Endothelial cell (in vitro differentiated cells): ENCODE measurements at places on chromosomes 1 and 21. TPM values are rescaled to one million over a fixed set of nuclear protein-coding genes. Genes with fewer than 3 reads are reported as not detected.

DNA sequence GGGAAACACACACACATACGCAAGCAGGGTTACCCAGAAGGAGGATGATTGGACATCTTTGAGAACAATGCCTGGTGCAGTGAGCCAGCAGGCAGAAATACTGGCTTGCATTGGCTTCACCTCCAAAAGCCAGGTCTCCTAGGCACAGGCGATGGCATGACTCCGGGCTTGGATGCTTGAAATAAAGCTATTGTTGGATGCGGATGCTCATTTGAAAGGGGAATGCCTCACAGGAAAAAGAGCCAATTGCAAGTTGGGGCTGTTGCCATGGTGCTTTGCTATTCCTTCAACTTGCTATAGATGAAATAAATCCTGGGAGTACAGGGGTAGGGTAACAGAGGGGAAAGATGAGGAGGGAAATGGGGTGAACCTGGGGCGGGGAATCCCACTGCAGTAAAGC lies 180.7 kb upstream of the SGIP1 start:
- H3K4me3 ChIP-seq, result peak overlapping the region; percentile 17
- peaks cover 11% of the 10 kb centered on the region for H3K36me3 ChIP-seq
- peak overlapping the region; percentile 99 for H3K27ac ChIP-seq
- DNase-seq, result peak; percentile 23

- no peaks in the 10 kb centered on the region for H3K36me3 ChIP-seq
- H3K27me3 ChIP-seq, result no peaks in the 10 kb centered on the region
- no peak overlapping the region for H3K4me3 ChIP-seq
Observed at GRCh38 chr21:35606146-35606545, 454.2 kb downstream of the SETD4 start.

GRCh38 chr1:230222678-230223077 lies 155.6 kb downstream of the GALNT2 start:
- H3K4me1 ChIP-seq, result peaks cover 12% of the 10 kb centered on the region
- peaks cover 3% of the 10 kb centered on the region for H3K27me3 ChIP-seq
- H3K4me3 ChIP-seq, result no peak overlapping the region
- H3K36me3 ChIP-seq, result no peaks in the 10 kb centered on the region
- DNase-seq, result no peak

- H3K4me3 ChIP-seq, result no peak overlapping the region
- peaks cover 22% of the 10 kb centered on the region for H3K36me3 ChIP-seq
- peaks cover 3% of the 10 kb centered on the region for H3K27me3 ChIP-seq
- no peak overlapping the region for H3K27ac ChIP-seq
Observed at GRCh38 chr1:228256626-228257375, 49.0 kb downstream of the OBSCN start.

- peak overlapping the region; percentile 74 for H3K4me3 ChIP-seq
- peak; percentile 34 for DNase-seq
- peaks cover 43% of the 10 kb centered on the region for H3K4me1 ChIP-seq
- peaks cover 10% of the 10 kb centered on the region for H3K27me3 ChIP-seq
Observed at GRCh38 chr1:154327466-154328317, 2.4 kb downstream of the ATP8B2 start.

PRAMEF17 gene
- total RNA-seq, result not detected

DNA sequence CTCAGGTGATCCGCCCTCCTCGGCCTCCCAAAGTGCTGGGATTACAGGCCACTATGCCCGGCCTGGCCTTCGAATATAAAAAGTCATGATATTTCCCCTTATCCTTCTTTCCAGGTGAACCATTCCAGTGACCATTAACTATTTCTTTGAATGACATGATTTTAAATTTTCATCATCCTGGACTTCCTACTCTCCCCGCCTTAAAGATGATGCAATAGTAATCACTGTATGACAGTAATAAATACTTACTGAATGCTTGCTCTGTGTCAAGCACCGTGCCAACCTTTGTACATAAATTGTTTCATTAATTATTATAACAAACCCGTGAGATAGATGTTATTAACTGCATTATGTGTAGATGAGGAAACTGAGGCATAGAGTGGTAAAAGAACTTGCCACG lies 19.9 kb upstream of the ATP1A1 start:
- peaks cover 4% of the 10 kb centered on the region for H3K4me1 ChIP-seq
- peaks cover 1% of the 10 kb centered on the region for H3K27me3 ChIP-seq
- DNase-seq, result no peak
- no peak overlapping the region for H3K4me3 ChIP-seq

ERRFI1 gene
- 16.5 TPM for total RNA-seq

GSTM3 gene
- 6.9 TPM for total RNA-seq

DNA sequence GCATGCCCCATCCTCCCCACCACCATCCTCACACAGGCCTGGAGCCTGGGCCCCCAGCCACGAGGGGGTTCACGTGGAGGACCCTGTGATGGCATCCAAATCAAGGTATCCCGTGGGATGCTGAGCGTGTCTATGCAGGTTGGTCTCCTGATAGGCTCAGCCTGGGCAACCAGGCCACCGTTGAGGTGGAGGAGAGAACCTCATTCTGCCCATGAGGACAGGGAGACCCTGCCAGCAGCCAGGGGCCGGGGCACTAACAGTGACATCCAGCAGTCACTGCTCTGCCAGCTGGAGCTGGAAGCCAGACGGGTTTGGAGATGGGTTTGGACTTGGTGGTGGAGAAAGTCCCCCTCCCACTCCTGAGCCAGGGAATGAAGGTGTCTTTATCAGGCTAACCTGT lies 582.8 kb downstream of the MATN1 start:
- no peak for DNase-seq
- no peaks in the 10 kb centered on the region for H3K27me3 ChIP-seq
- no peak overlapping the region for H3K4me3 ChIP-seq
- H3K27ac ChIP-seq, result no peak overlapping the region

UBXN10 gene
- total RNA-seq, result 0.13 TPM

DMBX1 gene
- not detected for total RNA-seq

GRCh38 chr1:244968881-244969280 lies 104.5 kb upstream of the HNRNPU start:
- peak overlapping the region; percentile 94 for H3K4me3 ChIP-seq
- no peak for DNase-seq
- peak overlapping the region; percentile 99 for H3K27ac ChIP-seq
- H3K4me1 ChIP-seq, result peaks cover 34% of the 10 kb centered on the region

VSIG8 gene
- total RNA-seq, result not detected

- no peak overlapping the region for H3K27ac ChIP-seq
- no peaks in the 10 kb centered on the region for H3K36me3 ChIP-seq
- peaks cover 23% of the 10 kb centered on the region for H3K4me1 ChIP-seq
Observed at GRCh38 chr1:221760911-221761310, 19.0 kb upstream of the DUSP10 start.

GRCh38 chr1:82858031-82858430 lies 1057.3 kb downstream of the ADGRL2 start:
- no peak for DNase-seq
- H3K4me1 ChIP-seq, result peaks cover 9% of the 10 kb centered on the region
- no peak overlapping the region for H3K4me3 ChIP-seq

MCOLN3 gene
- 0.90 TPM for total RNA-seq

GRCh38 chr1:8461351-8462110 lies 143.6 kb downstream of the SLC45A1 start:
- H3K4me3 ChIP-seq, result no peak overlapping the region
- H3K36me3 ChIP-seq, result peaks cover 2% of the 10 kb centered on the region
- H3K27ac ChIP-seq, result peak overlapping the region; percentile 92
- peaks cover 78% of the 10 kb centered on the region for H3K4me1 ChIP-seq
- peaks cover 4% of the 10 kb centered on the region for H3K27me3 ChIP-seq

ZNF687 gene
- total RNA-seq, result 29.9 TPM

FABP3 gene
- total RNA-seq, result 1.1 TPM

ADAM30 gene
- not detected for total RNA-seq

GRCh38 chr1:94535095-94535494 lies 6.5 kb downstream of the F3 start:
- DNase-seq, result no peak
- H3K4me3 ChIP-seq, result no peak overlapping the region
- peaks cover 1% of the 10 kb centered on the region for H3K27me3 ChIP-seq
- no peaks in the 10 kb centered on the region for H3K4me1 ChIP-seq
- H3K27ac ChIP-seq, result no peak overlapping the region

DNA sequence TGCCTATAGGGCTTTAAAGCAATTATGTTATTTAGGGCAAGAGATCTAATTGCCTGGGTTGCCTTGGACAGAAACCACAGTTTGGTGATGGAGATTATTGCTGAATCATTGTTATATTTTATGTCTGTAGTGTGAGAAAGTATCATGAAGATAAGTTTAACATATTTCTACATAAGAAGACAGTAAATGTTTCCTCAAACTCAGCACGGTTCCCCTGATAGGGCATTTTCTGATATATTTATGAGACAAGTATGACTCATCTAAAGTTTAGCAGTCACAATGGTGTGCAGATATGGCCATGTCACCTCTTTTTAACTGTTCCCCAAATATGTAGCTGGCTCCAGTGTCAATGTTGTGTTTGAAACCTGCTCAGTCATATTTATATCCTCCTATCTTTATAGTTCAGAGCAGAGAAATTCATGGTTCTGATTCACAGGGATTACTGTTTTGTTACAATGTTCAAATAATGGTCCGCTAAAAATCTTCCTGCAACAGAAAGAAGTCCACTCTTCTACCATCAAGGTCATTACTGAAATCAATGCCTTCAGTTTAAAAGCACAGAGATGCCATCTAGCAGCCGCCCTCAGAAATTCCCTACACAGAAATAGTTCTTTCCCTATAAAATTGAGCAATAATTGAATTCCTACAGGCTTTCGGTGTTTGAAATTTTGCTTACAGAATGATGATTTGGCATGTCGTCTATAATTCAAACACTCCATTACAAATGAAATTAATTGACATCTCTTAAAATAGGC lies 3.7 kb downstream of the OLFM3 start:
- H3K36me3 ChIP-seq, result no peaks in the 10 kb centered on the region
- DNase-seq, result no peak
- peaks cover 14% of the 10 kb centered on the region for H3K4me1 ChIP-seq
- no peak overlapping the region for H3K27ac ChIP-seq
- H3K27me3 ChIP-seq, result no peaks in the 10 kb centered on the region

FNDC10 gene
- 11.6 TPM for total RNA-seq

- H3K27ac ChIP-seq, result no peak overlapping the region
- H3K4me3 ChIP-seq, result no peak overlapping the region
- DNase-seq, result no peak
Observed at GRCh38 chr1:211527888-211528287, 35.9 kb upstream of the RD3 start.

GRCh38 chr1:70057500-70057899 lies 147.9 kb downstream of the LRRC40 start:
- no peaks in the 10 kb centered on the region for H3K36me3 ChIP-seq
- no peak overlapping the region for H3K27ac ChIP-seq
- no peaks in the 10 kb centered on the region for H3K4me1 ChIP-seq
- no peaks in the 10 kb centered on the region for H3K27me3 ChIP-seq
- DNase-seq, result no peak
- no peak overlapping the region for H3K4me3 ChIP-seq

CR1L gene
- total RNA-seq, result 48.0 TPM
